Aorta (tissue), 5 donors: ENCODE measurements at places on chromosomes 11 and 22. TPM values are rescaled to one million over a fixed set of nuclear protein-coding genes. Genes with fewer than 3 reads are reported as not detected.

The DEPDC7 gene
- total RNA-seq = 0.78 TPM

The DGAT2 gene
- 4.4 TPM for total RNA-seq

- DNase-seq = no peak
- no peaks in the 10 kb centered on the region for H3K4me1 ChIP-seq
- no peak overlapping the region for H3K4me3 ChIP-seq
- no peak overlapping the region for H3K27ac ChIP-seq
- H3K36me3 ChIP-seq = no peaks in the 10 kb centered on the region
These were observed 325.3 kb upstream of the LRRC4C start for GRCh38 chr11:41784513-41785335.

DNA sequence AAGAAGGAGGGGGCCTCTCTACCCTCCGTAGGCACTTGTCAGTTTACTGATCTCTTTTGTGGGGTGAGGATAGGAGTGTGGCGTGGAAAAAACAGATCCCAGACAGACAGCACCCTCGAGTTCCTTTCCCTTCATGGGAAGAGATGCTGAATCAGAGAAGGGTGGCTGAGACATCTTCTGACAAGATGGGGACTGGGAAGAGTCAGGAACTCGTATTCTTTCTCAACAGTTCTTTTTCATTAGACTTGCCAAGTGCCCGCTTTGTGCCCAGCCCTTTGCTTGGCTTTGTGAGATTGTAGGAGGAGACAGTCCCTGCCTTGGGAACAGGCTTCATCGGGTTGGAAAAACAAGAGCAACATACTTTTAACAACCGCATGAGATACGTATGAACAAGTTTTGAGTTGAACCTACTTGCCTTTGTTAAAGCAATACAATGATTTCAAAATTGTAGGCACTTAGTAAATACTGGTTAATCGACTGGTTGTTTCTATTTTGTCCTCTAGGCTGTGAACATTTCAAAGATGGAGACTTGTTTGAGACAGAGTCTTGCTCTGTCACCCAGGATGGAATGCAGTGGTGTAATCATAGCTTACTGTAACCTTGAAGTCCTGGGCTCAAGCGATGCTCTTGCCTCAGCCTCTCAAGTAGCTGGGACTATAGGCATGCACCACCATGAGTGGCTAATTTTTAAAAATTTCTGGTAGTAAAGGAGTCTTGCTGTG lies 1.1 kb downstream of the RRM1 start:
- no peaks in the 10 kb centered on the region for H3K4me1 ChIP-seq
- peak overlapping the region; percentile 85 for H3K27ac ChIP-seq
- H3K27me3 ChIP-seq = no peaks in the 10 kb centered on the region
- H3K36me3 ChIP-seq = no peaks in the 10 kb centered on the region
- no peak for DNase-seq
- peak overlapping the region; percentile 85 for H3K4me3 ChIP-seq

DNA sequence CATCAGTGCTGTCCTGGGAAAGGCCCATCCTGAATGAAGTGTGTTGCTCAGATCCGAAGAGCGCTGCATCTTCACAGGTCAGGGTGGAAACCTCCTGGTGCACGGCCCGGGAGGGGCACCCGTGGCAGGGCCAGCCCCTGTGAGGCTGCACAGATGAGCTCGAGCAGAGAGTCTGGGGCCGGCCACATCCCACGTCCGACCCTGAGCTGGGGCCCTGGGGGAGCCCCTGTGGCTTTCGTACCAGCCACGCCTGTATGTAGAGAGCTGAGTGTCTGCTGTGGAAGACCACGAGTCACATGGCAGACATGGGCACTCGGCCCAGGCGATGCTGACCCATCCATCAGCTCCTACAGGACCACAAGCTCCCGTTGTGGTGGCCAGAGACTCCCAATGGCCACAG lies 24.9 kb upstream of the SEPTIN5 start:
- no peaks in the 10 kb centered on the region for H3K4me1 ChIP-seq
- no peak overlapping the region for H3K27ac ChIP-seq
- no peaks in the 10 kb centered on the region for H3K36me3 ChIP-seq
- no peaks in the 10 kb centered on the region for H3K27me3 ChIP-seq

- no peak for DNase-seq
- H3K27ac ChIP-seq = no peak overlapping the region
- H3K36me3 ChIP-seq = no peaks in the 10 kb centered on the region
- H3K4me1 ChIP-seq = no peaks in the 10 kb centered on the region
These were observed 210.4 kb upstream of the PITPNB start for GRCh38 chr22:28129319-28129962.

- DNase-seq = no peak
- H3K36me3 ChIP-seq = no peaks in the 10 kb centered on the region
- H3K27ac ChIP-seq = no peak overlapping the region
- no peaks in the 10 kb centered on the region for H3K27me3 ChIP-seq
These were observed 53.1 kb downstream of the SLC22A12 start for GRCh38 chr11:64643920-64644646.

DNA sequence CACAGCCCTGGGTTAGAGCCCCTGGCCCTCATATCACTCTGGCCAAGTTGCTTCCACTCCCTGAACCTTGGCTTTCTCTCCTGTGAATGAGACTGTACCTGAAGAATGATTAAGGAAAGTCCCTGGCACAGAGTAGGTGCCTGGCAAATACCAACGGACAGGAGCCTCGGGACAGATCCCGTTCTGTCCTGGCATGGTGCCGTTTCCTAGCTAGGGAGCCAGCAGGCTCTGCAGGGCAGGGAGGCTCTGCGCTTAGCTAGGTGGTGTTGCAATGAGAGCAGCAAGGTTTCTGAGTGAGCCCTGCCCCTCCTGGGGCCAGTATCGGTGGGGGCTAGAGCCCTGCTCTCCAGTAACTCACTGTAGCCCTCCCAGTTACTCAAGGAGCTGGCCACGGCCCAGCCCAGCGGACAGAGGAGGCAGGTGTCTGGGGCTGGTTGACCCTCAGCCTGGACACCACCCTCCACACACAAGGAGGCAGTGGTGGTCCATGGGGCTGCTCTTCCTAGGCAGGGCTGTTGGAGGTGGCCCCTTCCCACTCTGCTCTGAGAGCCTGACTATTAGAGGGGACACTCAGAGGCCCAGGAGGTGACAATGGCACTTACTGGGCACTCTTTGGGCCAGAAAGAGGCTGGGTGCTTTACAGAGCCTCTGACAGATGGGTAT lies 74.4 kb downstream of the NFAM1 start:
- H3K4me1 ChIP-seq = no peaks in the 10 kb centered on the region
- no peak overlapping the region for H3K27ac ChIP-seq
- H3K4me3 ChIP-seq = no peak overlapping the region
- no peaks in the 10 kb centered on the region for H3K36me3 ChIP-seq

The LINC01488 gene
- total RNA-seq = not detected

The MS4A8 gene
- not detected for total RNA-seq

The OR52N4 gene
- 0.87 TPM for total RNA-seq
